Fibroblast of skin of abdomen (primary cell): ENCODE measurements at places on chromosomes 3 and 15.

DNA sequence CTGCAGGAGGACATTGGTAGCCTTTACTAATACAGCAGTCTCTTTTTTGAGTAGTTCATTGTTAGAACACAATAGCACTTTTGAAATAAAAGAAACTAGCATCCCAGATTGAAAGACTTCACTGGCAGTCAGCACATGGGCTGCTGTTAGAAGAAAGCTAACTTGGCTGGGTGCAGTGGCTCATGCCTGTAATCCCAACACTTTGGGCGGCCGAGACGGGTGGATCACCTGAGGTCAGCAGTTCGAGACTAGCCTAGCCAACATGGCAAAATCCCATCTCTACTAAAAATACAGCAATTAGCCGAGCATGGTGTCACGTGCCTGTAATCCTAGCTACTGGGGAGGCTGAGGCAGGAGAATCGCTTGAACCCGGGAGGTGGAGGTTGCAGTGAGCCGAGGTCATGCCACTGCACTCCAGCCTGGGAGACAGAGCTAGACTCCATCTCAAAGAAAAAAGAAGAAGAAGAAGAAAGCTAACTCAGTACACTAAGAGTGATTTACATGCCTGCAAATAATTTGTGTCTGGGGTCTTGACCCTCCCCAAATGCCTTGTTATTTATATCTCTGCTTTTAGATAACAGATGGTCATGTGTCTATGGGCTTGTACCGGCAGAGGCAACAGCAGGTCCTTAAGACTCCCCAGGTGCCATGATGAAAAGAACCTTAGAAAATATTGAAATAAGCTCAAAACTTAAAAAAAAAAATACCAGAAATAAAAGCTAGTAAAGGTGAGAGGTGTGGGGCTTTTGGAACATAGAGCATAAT lies 9.7 kb downstream of the TPM1 start:
- no peak for DNase-seq

- DNase-seq, result peak; percentile 48
Observed at GRCh38 chr3:197371591-197372046, 73.2 kb upstream of the DLG1 start.

DNA sequence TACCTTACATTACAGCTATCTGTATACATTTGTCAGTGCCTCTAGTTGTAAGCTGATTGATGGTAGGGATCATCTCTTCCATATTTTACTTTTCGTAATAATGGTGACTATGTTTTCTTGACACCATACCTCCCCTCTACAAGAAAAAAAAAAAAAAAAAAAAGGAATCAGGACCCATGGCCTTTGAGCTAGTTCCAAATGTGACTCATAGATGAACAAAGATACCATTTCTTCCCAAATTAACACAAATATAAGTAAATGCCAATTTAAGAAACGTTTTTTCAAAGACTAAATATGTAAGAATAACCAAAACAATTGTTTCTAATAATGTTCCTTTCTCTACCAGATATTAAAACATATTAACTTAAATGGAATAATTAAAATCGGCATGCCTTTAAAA lies 23.1 kb downstream of the UBE3A start:
- no peak for DNase-seq

GRCh38 chr3:171345107-171345843 lies 114.9 kb downstream of the TNIK start:
- no peak for DNase-seq

DNA sequence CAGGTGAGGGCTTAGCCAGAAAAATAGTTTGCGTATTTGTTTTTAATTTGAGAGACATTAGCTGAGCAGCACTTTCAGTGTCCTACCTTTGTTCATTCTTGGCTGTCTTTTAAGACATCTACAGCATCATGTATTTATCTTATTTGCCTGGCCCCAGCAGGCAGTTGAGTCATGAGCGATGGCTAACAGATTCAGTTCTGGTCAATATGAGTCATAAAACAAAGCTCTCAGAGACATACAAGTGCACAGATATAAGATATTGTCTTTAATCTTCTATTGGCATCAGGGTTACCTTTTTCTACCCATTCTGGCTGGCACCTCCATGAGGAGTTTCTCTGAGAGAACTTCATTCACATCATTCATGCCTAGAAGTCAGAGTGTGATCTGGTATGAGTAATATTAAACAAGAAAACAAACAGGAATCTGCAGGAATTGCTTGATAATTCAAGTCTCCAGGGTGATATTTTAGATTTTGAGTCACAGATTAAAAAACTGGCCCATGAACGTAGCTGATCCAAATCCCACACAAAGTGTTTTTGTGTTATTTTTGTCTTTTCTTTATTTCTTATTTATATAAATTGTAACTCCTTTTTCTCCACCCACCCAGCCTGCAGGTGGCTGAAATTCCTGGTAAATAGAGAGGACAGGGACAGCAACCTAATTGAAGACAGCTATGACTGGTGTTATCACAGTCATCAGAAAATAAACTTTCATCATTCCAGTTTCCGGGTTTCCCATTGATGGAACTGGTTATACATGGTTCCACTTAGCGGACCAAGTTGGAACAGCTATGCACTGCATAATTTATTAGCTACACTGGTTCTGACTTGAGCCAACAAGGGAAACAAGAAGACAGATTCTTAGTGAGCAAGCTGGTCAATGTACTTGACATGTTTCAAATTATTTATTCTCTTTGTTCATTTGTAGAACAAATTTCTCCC lies 47.3 kb downstream of the PLSCR2 start:
- DNase-seq, result peak; percentile 61

GRCh38 chr3:165919284-165919683 lies 82.1 kb upstream of the BCHE start:
- no peak for DNase-seq

- no peak for DNase-seq
Observed at GRCh38 chr3:14423197-14423743, 20.9 kb downstream of the SLC6A6 start.

DNA sequence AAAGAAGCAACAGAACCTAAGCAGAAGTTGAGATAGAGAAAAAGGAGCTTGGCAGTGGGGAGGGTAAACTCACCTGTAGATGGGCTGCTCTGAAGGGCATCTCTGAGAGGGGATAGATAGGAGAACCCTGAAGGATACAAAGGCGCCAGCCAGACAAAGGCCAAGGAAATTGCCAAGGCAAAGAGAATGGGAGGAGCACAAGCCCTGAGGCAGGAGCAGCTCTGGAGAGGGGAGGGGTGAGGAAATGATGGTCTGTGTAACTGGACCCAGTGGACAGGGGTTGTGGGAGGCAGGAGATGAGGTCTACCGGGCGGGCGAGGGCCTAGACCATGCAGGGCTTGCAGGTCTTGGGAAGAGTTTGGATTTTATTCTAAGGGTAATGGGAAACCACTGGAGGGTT lies 2.3 kb upstream of the PDIA5 start:
- no peak for DNase-seq

DNA sequence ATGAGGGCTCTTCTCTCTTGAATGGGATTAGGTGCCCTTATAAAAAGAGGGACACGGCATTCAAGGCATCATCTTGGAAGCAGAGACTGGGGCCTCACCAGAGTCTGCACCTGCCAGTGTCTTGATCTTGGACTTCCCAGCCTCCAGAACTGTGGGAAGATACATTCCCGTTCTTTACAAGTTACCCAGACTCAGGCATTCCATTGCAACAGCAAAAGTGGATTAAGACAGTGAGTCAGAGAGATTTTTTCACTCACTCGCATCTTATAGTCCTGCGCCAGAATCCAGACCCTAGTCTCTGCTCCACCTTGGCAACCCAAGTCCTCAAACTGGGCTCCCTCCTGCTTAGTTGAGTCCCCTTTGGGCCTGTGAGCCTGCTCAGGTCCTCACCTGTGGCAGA lies 2.7 kb downstream of the LCTL start:
- DNase-seq, result peak; percentile 21

DNA sequence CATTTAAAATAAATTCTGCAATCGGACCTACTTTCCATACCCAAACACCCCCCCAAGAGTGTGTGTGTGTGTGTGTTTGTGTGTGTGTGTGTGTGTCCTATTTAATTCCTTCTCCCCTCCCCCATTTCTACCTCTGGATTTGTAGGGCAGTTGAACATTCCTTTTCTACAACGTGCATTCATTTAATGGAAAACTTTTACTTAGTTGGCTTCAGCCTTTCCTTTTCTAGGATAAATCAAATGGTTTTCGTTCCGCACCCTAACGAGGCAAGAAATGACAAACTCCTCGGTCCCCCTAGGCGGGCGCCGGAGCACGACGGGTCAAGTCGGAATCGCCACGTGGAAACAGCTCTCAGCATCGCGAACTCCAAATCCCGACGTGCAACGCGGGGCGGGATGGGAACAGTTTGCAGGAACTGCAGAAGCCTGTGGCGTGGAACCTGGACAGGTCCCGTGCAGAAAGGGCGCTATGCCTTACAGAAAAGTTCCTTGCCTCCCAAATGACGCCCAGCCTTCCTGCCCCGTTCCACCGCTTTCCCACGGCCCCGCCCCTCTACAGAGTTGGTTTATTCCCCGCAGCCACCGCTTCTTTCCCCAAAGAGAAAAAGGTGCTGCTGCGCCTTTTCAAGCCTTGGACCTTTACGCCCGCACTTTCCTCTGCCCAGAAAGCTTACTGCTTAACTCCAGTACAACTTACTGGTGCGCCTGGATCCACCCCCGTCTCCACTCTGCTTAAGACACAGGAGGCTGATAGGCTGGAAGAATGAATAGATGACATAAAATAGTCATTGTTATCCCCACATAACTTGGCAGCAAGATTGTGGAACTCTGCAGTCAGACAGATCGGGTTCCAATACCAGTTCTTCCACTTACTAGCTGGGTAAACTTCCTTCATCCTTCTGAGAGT lies 1.1 kb upstream of the EIF2B5 start:
- DNase-seq, result peak; percentile 84

DNA sequence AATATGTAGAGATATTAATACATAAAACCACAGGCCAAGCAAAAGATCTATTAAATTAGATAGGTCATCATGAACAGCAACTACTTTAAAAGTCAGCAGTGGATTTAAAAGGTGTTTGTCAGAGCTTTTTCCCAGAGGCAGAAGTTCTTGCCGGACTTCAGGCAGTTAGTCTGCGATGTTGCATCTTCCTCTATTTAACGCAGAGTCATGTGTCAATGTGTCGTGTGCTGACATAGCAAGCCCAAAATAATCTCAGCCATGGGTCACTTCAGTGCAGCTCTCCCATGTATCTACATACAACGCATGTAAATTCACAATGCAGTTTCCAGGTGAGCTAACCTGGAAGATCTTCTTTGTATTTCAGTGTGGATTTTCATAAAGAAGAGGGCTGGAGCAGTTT lies 8.0 kb upstream of the TMEM212 start:
- DNase-seq, result no peak

DNA sequence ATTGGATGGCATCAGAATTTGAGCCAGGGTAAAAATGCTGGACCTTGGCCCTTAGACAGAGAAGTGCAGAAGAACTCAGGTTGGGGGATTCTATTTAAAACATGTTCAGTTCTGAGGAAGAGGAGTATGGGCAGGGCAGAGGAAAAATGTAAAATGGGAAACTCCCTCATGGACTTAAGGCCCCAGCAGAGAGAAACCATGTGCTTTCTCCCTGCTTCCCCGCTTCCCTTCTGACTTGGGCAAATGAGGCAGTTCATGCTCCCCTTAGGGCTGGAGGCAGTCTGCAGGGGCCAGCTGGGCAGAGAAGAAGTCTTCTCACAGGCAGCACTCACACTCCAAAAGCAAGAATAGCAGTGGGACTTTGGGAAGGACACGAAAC lies 9.9 kb upstream of the NUDT16 start:
- no peak for DNase-seq

- no peak for DNase-seq
Observed at GRCh38 chr15:88061452-88061851, 195.1 kb downstream of the NTRK3 start.

GRCh38 chr15:73688455-73688854 lies 4.3 kb downstream of the CD276 start:
- no peak for DNase-seq

DNA sequence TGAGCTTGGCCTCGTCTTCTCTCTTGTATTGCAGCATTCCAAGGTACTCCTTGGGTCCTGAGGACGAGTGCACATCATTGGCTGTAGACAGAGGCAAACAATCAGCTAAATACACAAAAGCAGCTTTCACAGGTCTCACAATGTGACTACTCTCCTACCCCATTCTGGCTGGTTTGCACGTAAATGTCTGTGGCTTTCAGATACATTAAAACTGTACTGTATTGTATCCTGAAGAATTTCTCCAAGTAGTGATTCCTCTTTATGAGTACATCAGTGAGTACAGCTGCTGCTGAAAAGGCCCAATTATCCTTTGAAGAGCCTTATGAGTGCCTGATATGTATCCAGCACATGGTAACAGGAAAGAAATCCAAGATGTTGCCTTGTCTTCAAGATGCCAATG lies 22.0 kb upstream of the GNB5 start:
- no peak for DNase-seq

DNA sequence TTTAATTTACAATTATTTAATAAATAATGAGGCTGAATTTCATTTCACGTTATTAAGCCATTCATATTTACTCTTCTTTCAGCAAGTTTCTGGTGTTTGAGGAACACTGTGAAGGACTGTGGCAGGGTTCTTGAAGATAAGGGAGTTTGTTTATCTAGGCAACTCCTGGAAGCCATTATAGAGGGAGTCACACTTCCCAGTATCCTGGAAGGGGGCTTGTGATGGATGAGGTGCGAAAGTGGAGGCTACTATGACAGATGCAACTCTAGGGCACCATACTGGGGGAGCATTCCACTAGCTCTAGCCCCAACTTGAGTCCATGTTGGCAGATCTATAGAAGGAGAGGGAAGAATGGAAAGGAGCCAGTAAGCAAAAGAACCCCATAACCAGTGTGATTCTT lies 14.4 kb downstream of the CNOT10 start:
- no peak for DNase-seq
